NT2/D1 (cell line): ENCODE measurements at places on chromosomes 2 and 18.

DNA sequence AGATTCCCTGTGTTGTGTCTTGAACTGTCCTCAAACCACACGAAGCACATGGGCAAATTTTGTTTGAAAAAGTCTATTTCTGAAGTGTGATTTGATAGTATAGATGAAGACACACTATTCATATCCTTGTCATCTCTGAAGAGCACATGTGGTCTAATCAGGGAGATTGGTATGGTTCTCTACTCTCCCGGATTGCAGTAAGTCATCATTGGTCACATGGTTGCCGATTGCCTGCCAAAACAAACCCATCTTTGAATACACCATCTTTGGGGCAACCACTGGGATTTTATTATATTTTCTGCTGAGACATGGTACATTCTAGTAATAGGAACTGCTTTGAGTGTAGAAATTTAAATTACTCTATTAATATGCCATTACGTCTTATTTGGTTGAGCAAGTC, 186.9 kb downstream of the MYO1B start:
- DNase-seq = no peak

DNA sequence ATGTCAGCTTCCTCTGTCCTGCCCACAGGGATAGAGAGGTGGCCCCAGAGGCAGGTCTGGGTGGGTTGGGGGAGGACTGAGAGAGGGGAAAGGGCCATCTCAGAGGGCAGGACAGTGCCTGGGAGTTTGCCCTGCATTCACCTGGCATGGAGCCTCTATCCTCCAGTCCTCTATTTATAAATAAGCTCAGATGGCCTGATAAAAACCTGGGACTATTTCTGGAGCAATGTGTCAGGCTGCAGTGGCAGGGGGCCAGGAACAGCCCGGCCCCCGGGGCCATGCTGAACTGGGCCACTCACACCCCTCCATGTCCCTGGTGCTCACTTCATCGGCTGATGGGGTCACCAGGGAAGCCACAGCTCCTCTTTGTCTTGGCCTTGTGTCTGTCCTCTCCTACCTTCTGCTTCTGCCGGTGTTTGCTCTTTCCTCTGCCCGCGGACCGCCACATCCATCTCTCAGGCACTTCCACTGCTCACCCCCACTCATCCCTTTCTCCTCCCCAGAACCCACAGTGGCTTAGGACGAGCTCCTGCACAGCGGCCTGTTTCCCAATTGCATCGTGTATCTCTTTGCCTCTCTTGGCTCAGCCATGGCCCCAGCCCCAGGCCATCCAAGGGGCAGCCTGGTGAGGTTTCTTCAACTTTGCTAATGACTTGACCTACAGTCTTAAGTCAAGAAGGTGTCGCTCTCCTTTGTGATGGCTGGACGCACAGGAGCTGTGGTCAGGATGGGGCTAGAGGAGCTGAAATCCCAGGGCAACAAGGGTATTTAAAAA, 38.8 kb downstream of the SCTR start:
- DNase-seq = no peak

DNA sequence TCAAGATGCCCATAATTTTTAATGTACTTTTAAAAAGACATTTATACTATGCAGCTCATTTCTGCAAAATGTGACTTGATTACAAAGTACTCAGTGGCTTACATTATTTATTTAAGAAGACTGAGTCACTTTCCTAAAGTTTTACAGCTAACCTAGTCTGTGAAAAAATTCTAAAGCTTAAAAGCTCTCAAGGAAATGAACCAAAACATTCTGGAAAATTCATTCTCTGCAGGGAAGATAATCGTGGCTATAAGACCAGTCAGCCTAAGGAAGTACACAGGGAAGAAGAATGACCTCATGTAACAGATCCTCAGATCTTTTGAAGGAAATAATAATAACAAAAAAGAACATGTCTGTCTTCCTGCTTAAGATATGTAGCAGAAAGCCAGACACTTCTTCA, 232.1 kb upstream of the STK17B start:
- DNase-seq = no peak

GRCh38 chr2:217340899-217341298, 481.0 kb upstream of the TNP1 start:
- no peak for DNase-seq

GRCh38 chr2:193566886-193567285, 1372.2 kb upstream of the TMEFF2 start:
- DNase-seq = no peak

- DNase-seq = no peak
These were observed 96.3 kb downstream of the EVA1A start for GRCh38 chr2:75464348-75464946.

DNA sequence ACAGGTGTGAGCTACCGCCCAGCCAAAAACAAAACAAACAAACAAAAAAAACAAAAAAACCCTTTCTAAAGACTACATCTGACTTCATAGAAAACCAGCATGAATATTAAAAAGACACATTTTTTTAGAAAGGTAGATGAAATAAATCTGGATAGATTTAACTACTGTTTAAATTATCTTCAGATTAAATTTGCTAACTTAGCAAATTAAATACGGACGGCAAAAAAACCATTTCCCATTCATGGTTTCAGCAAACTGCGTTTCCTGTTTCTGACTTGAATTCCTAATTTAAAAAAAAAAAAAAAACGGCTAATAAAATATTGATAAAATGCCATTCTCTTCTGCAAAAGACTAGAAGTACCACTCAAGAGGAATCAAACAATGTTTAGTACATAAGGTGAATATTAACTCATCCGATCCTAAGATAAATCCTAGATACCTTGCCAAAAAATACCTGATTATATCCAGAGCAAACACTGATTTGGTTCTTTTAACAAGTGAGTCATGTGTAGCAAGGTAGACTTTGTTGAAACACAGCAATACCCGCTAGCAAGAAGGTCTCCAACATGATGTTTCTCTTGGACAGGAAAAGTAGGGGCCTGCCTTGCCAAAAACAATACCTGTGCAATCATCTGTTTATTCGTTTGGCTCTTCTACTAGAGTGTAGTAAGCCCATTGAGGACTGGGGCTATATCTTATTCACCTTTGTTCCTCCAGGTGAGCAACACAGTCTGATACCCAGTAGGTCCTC, 96.2 kb downstream of the BARD1 start:
- DNase-seq = no peak

GRCh38 chr2:219251656-219252055, 1.4 kb upstream of the TUBA4B start:
- no peak for DNase-seq

DNA sequence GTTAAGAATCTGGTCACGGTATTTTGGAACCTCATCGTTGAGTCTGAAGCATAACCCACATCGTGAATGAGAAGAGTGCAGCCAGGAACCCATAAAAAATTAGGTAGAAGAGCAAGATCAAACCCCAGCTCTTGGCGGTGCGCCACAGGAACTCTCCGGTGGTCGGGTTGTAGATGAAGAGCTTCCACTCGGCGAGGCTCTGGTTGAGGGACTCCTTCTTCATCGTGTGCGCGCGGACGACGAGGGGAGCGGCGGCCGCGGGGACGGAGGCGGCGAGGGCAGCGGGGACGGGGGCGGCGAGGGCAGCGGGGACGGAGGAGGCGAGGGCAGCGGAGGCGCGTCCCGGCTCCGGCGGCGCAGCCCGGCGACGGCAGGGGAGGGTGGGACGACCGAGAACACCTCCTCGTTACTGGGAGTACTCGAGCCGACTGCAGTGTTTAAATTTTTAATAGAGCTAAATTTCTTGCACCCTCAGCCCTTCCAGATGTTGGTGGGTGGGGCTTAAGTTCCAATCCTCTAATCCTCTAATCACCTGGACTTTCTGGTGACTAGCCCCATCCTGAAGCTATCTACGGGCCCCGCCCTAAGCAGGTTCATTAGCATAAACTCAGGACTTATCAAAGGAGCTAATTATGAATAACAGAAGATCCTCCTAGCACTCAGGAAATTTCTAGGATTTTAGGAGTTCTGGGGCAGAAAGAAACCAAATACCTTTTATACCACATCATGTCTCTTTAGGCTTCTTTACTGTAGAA, 20.4 kb upstream of the PAPOLG start:
- DNase-seq = no peak

GRCh38 chr2:197759625-197760292, 25.4 kb downstream of the BOLL start:
- no peak for DNase-seq

DNA sequence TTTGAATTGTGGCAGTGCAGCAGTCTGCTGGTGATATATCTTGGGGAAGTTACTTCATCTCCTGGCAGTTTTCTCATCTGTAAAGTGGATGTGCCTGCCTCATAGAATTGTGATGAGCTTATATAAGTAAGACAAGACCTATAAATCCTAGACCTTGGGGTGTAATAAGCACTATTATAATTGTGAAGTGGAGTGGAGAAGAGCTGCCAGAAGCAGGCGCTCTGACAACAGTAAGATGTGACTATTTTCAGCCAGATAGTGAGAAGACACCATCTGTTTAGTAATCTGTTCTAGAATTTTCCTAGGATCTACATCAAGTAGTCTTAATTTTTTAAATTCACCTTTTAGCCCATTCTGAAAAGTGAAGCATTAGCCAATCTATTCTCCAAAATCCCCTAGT, 85.6 kb upstream of the TSPYL6 start:
- DNase-seq = no peak

GRCh38 chr18:58391231-58391825, 237.6 kb downstream of the ALPK2 start:
- no peak for DNase-seq
